ENCODE measurements at places on chromosomes 16 and 17. TPM values are rescaled to one million over a fixed set of nuclear protein-coding genes. Genes with fewer than 3 reads are reported as not detected.
A peak's percentile ranks its signal among the peaks of the same experiment; 100 is the strongest.

The ERN2 gene
- total RNA-seq, result 0.98 TPM

The SLC16A13 gene
- total RNA-seq, result 1.5 TPM

The BAIAP3 gene
- 2.6 TPM for total RNA-seq

The ZNF385C gene
- total RNA-seq, result 0.47 TPM

The CEP20 gene
- 31.2 TPM for total RNA-seq

The TEKT5 gene
- 0.64 TPM for total RNA-seq

The AIPL1 gene
- not detected for total RNA-seq

GRCh38 chr16:81537721-81538561 is 93.3 kb downstream of the CMIP start:
- no peaks in the 10 kb centered on the region for H3K36me3 ChIP-seq
- no peak for DNase-seq
- peaks cover 27% of the 10 kb centered on the region for H3K4me1 ChIP-seq
- H3K27me3 ChIP-seq, result no peaks in the 10 kb centered on the region
- no peak overlapping the region for H3K4me3 ChIP-seq

DNA sequence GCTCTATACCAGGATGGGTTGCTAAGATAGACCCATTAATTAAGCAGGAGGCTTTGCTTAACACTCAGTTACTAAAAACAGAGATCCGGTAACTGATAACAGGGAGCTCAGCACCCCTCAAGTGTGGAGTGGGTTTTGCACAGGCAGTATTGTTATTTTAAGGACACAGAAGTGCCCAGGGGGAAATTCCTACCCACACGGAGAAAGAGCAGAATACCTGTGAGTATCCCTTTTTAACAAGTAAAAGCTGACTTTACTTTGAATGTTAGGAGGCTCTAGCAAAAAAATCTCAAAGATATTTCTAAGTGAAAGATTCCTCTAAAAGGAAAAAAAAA is 32.8 kb upstream of the HAS3 start:
- H3K4me3 ChIP-seq, result no peak overlapping the region
- peak overlapping the region; percentile 66 for H3K27ac ChIP-seq
- no peak for DNase-seq
- no peaks in the 10 kb centered on the region for H3K36me3 ChIP-seq

- no peaks in the 10 kb centered on the region for H3K27me3 ChIP-seq
- DNase-seq, result no peak
- no peaks in the 10 kb centered on the region for H3K4me1 ChIP-seq
- no peaks in the 10 kb centered on the region for H3K36me3 ChIP-seq
- H3K27ac ChIP-seq, result no peak overlapping the region
These were observed 10.6 kb upstream of the CPHXL2 start for GRCh38 chr16:75687361-75687760.

GRCh38 chr16:12311309-12311708 is 334.8 kb downstream of the SNX29 start:
- H3K4me3 ChIP-seq, result no peak overlapping the region
- no peaks in the 10 kb centered on the region for H3K27me3 ChIP-seq
- peaks cover 2% of the 10 kb centered on the region for H3K4me1 ChIP-seq
- no peaks in the 10 kb centered on the region for H3K36me3 ChIP-seq

DNA sequence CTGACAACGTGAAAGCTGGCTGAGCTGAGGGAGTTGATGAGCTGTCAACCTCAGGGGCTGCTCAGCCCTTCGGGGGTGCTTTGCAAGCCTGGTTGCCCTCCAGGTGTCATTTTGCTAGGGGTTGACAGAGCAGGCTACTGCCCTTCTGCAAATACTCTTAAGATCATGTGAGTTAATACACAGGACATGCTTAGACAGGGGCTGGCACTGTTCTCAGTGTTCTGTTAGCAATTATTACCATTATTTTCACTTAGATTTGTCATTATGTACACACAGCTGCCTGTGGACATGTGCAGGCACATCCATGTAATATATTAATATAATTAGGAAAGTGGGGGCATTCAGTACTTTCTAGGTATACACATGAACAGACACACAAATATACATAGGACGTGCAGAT is 554.3 kb upstream of the HSBP1 start:
- no peak overlapping the region for H3K27ac ChIP-seq
- DNase-seq, result no peak
- H3K27me3 ChIP-seq, result no peaks in the 10 kb centered on the region
- H3K4me1 ChIP-seq, result no peaks in the 10 kb centered on the region

- H3K27ac ChIP-seq, result no peak overlapping the region
- H3K4me3 ChIP-seq, result no peak overlapping the region
- DNase-seq, result no peak
These were observed 109.1 kb upstream of the ZNF750 start for GRCh38 chr17:82948957-82949356.

GRCh38 chr16:79605999-79606398 is 5.5 kb upstream of the MAF start:
- H3K36me3 ChIP-seq, result no peaks in the 10 kb centered on the region
- DNase-seq, result no peak
- H3K27me3 ChIP-seq, result no peaks in the 10 kb centered on the region
- H3K27ac ChIP-seq, result peak overlapping the region; percentile 36
- H3K4me3 ChIP-seq, result no peak overlapping the region
- peaks cover 64% of the 10 kb centered on the region for H3K4me1 ChIP-seq

- peak overlapping the region; percentile 21 for H3K4me3 ChIP-seq
- H3K27ac ChIP-seq, result no peak overlapping the region
- no peak for DNase-seq
- H3K4me1 ChIP-seq, result peaks cover 10% of the 10 kb centered on the region
These were observed 331 bp upstream of the CCDC92B start for GRCh38 chr17:2749784-2750181.

- no peak overlapping the region for H3K4me3 ChIP-seq
- H3K27ac ChIP-seq, result no peak overlapping the region
- H3K27me3 ChIP-seq, result no peaks in the 10 kb centered on the region
- H3K36me3 ChIP-seq, result no peaks in the 10 kb centered on the region
- no peak for DNase-seq
These were observed 314.8 kb upstream of the GOT2 start for GRCh38 chr16:59048876-59049275.

DNA sequence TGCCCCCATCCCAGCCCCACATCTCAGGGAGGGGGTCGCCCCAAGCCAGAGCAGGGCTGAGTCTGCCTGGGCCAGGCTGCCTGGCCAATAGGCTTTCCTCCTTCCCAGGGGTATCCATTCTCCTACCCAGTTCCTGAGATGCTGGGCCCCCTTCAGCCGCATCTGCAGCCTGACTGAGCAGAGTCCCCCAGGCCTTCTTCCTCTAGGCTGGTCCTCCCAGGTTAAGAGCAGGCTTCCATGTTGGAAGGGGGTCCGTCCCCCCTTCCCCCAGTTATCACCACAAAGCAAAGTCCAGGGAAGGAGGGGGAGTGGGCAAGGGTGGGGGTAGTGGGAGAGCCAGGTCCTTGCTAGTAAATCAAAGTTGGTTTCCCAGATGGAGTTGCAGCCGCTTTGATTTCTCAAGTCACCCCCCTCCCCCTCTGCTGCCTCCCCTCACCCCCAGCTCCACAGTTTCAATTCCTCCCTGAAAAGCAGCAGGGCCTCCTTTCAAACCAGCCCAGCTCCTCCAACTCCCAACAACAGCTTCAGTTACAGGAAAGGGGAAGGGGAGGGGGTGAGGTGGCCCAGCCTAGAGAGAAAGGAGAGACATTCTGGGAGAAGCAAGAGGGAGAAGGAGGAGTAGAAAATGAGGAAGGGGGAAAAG is 9.5 kb upstream of the FZD2 start:
- DNase-seq, result no peak
- H3K4me3 ChIP-seq, result no peak overlapping the region
- H3K4me1 ChIP-seq, result peaks cover 3% of the 10 kb centered on the region
- peaks cover 31% of the 10 kb centered on the region for H3K27me3 ChIP-seq

- no peaks in the 10 kb centered on the region for H3K36me3 ChIP-seq
- DNase-seq, result no peak
- H3K27ac ChIP-seq, result no peak overlapping the region
- peaks cover 4% of the 10 kb centered on the region for H3K27me3 ChIP-seq
- peaks cover 11% of the 10 kb centered on the region for H3K4me1 ChIP-seq
These were observed 31.5 kb upstream of the ASGR2 start for GRCh38 chr17:7146115-7146514.

DNA sequence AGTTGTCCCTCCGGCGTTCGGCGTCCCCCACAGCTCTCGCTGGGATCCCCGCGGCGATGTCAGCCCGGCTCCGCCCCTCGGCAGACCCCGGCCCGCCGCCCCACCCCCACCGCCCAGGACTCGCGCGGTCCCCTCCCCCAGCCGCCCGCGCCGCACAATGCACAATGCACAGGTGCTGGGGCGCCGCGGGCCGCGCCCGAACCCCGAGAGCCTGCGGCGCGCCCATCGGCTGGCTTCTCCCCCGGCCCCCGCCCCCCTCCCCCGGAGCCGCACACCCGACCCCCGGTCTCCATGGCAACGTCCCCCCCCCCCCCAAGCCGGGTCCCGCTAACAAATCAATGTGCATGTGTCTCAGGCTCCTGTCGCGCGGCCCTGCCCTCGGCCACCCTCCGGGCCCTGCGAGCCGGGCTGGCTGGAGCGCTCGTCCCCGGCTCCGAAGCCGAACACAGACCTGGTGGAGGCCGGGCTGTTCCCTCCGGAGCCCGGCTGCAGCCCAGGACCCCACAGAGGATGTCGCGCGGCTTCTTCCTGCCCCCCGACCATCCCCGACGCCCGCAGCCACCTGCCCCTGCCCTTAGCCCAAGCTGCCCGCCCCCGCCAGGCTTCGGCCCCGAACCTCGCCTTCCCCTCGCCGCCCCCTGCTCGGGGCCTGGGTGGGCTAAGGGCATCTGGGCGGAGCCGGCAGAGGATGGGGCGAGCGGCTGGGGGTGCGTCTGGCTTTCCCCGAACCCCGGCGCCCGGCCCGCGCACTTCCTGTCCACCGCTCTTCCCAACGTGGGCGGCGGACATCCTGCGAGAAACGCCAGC is 818 bp upstream of the CBX8 start:
- peak overlapping the region; percentile 76 for H3K27ac ChIP-seq
- peak overlapping the region; percentile 78 for H3K4me3 ChIP-seq
- H3K4me1 ChIP-seq, result peaks cover 66% of the 10 kb centered on the region
- no peak for DNase-seq
- H3K36me3 ChIP-seq, result peaks cover 6% of the 10 kb centered on the region

DNA sequence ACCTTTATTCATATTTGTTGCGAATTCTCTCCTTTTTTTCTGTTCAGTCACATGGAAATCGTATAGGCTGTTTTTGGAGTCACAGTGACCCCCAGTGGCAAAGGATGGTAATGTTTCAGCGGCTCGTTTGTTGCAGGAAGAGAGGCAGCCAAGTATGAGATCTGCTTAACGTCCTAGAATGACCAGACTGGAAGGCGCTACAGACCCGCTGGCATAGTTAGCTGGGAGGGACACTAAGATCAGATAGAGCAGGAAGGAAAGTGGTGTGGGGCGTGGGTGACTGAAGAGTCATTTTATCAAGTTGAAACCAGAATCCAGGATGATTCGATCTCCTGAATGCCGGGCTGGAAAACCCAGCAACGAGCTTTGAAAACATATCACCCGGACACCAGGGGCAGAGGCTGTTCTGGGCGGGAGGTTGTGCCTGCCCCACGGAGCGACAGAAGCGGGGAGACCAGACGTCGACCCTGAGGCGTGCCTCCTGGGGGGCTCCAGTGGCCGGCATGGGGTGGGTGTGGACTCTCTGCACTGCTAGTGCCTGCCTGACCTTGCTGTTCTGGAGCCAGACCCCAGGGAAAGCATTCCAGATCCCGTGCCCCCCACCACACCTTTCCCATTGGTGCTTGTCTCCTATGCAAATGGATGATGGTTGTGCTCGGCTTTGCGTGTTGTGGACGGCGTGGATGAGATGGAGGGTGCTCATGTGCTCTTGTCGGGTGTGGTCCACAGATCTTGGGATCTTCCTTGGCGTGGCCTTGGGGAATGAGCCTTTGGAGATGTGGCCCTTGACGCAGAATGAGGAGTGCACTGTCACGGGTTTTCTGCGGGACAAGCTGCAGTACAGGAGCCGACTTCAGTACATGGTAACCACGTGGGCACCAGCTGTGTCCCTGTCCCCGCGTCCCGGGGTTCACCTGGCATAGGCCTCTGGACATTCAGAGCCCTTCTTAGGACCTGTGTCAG is 7.7 kb downstream of the IL34 start:
- peaks cover 4% of the 10 kb centered on the region for H3K36me3 ChIP-seq
- H3K4me1 ChIP-seq, result peaks cover 14% of the 10 kb centered on the region
- no peaks in the 10 kb centered on the region for H3K27me3 ChIP-seq
- peak overlapping the region; percentile 53 for H3K27ac ChIP-seq
- DNase-seq, result no peak

DNA sequence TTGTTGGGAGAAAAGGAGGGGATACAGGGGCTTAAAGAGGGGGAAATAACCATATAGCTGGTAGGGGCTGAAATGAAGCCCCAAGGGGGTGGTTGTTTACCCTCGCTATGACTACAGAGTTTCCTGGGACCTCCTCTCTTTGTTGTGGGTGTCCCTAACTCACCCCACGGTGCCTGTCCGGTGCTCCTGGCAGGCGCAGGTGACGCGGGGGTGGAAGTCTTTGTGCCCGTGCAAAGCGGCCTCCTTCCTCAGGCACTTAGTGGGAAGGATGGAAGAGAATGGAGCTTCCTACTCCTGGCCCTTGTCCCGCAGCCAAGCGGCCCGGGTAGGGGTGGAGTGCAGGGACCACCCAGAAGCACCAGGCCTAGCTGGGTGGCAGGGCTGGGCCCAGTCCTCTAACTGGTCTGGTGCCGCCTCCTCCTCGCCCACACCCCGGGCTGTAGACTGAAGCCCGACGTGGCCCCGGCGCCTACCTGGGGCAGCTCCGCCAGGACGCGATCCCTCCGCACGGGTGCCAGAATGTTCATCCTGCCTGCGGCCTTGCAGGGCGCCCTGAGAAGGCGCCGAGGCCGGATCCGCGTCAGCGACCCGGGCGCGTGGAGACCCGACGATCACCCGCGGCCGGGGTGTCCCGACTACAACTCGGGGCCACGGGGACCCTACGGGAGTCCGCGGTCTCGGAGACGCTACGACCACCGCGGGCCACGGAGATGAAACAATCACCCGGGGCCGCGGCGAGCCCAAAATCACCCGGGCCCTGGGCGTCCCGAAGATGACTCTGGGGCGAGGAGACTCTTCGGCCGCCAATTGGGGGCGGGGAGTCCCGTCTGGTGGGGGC is 709 bp downstream of the RAB34 start:
- H3K36me3 ChIP-seq, result peaks cover 29% of the 10 kb centered on the region
- peak overlapping the region; percentile 92 for H3K4me3 ChIP-seq
- H3K4me1 ChIP-seq, result peaks cover 60% of the 10 kb centered on the region
- peak overlapping the region; percentile 94 for H3K27ac ChIP-seq

- H3K4me1 ChIP-seq, result no peaks in the 10 kb centered on the region
- peaks cover 65% of the 10 kb centered on the region for H3K27me3 ChIP-seq
- no peak overlapping the region for H3K4me3 ChIP-seq
- H3K36me3 ChIP-seq, result no peaks in the 10 kb centered on the region
These were observed 16.2 kb downstream of the MPO start for GRCh38 chr17:58264407-58265103.

Data from suprapubic skin (tissue), 4 donors.